ENCODE measurements at places on chromosomes 1 and 21. TPM values are rescaled to one million over a fixed set of nuclear protein-coding genes. Genes with fewer than 3 reads are reported as not detected.
A peak's percentile ranks its signal among the peaks of the same experiment; 100 is the strongest.

GRCh38 chr1:29623501-29623900, 387.2 kb downstream of the PTPRU start:
- no peak overlapping the region for H3K27ac ChIP-seq
- no peaks in the 10 kb centered on the region for H3K4me1 ChIP-seq
- H3K36me3 ChIP-seq: no peaks in the 10 kb centered on the region
- H3K27me3 ChIP-seq: peaks cover 55% of the 10 kb centered on the region
- no peak for DNase-seq

DNA sequence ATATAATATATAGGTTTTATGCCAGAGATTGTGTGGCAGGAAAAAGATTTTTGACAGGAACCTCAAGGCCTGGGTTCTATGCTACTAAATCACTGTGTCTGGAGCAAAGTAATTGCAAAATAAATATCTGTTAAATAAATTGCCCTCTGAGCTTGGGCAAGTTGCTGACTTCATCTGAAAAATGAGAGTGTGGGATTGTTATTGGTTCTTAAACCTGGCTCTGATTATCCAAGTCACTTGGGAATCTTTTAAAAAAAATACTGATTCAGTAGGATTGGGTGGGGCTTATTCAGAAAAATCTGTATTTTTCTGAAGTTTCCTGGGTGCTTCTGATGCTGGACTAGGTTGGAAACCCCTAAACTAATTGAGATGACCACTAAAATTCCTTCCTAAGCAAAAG, 174.1 kb upstream of the SGIP1 start:
- peak overlapping the region; percentile 51 for H3K27ac ChIP-seq
- DNase-seq: no peak
- peaks cover 59% of the 10 kb centered on the region for H3K4me1 ChIP-seq
- no peak overlapping the region for H3K4me3 ChIP-seq
- no peaks in the 10 kb centered on the region for H3K27me3 ChIP-seq
- H3K36me3 ChIP-seq: peaks cover 31% of the 10 kb centered on the region

- H3K27ac ChIP-seq: no peak overlapping the region
- no peak overlapping the region for H3K4me3 ChIP-seq
- no peak for DNase-seq
- H3K36me3 ChIP-seq: no peaks in the 10 kb centered on the region
- H3K4me1 ChIP-seq: peaks cover 5% of the 10 kb centered on the region
These were observed 125.1 kb upstream of the KCND3 start for GRCh38 chr1:112114540-112114939.

ZFP69 gene
- total RNA-seq: 4.3 TPM

TTLL10 gene
- not detected for total RNA-seq

All from mesothelial cell of epicardium (in vitro differentiated cells).